SK-N-SH (cell line): ENCODE measurements at places on chromosomes 12 and 14. TPM values are rescaled to one million over a fixed set of nuclear protein-coding genes. Genes with fewer than 3 reads are reported as not detected.
A peak's percentile ranks its signal among the peaks of the same experiment; 100 is the strongest.

- no peak for DNase-seq
- H3K36me3 ChIP-seq, result no peaks in the 10 kb centered on the region
- H3K4me1 ChIP-seq, result no peaks in the 10 kb centered on the region; the same call in 1 of the 2 replicates
- H3K27me3 ChIP-seq, result no peaks in the 10 kb centered on the region
These were observed 116.0 kb downstream of the PRICKLE1 start for GRCh38 chr12:42473561-42473960.

- DNase-seq, result peak; percentile 72
- H3K4me3 ChIP-seq, result no peak overlapping the region
- peaks cover 14% of the 10 kb centered on the region for H3K4me1 ChIP-seq
- no peaks in the 10 kb centered on the region for H3K27me3 ChIP-seq
- 0 out of 2 replicates have a peak overlapping the region, but pooled peaks have one; percentile 17 for H3K27ac ChIP-seq
These were observed 17.2 kb downstream of the REM2 start for GRCh38 chr14:22900081-22900799.

GRCh38 chr12:53097564-53098353, at the start of gene IGFBP6:
TSS of gene IGFBP6 (plus strand) at chr12:53097667. CDS start at chr12:53097718, 51 bp downstream.
- DNase-seq, result peak; percentile 91
- H3K4me1 ChIP-seq, result peaks cover 21% of the 10 kb centered on the region; the same call in 1 of the 2 replicates
- H3K27ac ChIP-seq, result peak within 1 kb of the TSS; percentile 90
- H3K27me3 ChIP-seq, result no peaks in the 10 kb centered on the region
- H3K36me3 ChIP-seq, result peaks cover 8% of the 10 kb centered on the region
- peak within 1 kb of the TSS; percentile 62 for H3K4me3 ChIP-seq

GRCh38 chr12:31363416-31363809, 37.5 kb upstream of the SINHCAF start:
- no peaks in the 10 kb centered on the region for H3K4me1 ChIP-seq
- no peaks in the 10 kb centered on the region for H3K27me3 ChIP-seq
- H3K36me3 ChIP-seq, result no peaks in the 10 kb centered on the region
- no peak for DNase-seq
- no peak overlapping the region for H3K27ac ChIP-seq

DNA sequence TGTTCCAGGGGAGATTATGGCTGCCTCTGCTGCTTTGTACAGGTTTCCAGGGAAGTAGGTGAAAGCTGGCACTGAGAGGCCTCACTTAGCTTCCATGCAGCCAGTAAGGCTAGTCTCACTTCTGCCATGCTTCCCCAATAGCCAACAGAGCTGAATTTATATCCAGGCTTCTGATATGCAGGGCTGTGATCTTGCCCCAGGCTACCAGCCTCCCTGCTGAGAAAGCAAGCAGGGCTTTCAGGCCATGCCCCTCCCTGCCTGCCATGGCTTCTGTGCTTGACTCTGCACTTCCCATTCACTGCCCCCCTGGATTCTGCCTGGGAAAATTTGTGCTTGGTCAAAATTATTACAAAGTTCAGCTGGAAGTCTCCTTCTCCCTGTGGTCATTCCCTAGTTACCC, 302.1 kb upstream of the FBXO33 start:
- H3K4me1 ChIP-seq, result no peaks in the 10 kb centered on the region
- H3K27ac ChIP-seq, result no peak overlapping the region
- no peaks in the 10 kb centered on the region for H3K36me3 ChIP-seq
- no peak for DNase-seq

DNA sequence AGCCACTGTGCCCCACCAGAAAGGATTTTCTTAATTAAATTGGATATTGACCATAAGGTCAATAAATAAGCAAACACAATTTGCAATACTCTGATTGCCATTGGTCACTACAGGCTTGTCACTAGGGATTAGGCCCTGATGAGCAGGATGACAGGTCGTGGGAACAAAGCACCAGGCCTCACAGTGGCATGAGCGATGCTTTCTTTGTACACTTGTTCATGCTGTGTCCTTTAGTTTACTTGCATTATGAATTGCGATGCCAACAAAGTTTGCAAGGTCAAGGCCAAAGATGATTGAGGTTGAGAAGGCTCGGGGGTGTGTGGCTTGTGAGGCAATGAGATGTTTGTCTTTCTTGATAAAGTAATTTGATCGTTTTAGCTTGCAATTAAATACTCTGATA, 136.0 kb downstream of the TTC8 start:
- H3K27ac ChIP-seq, result no peak overlapping the region
- H3K27me3 ChIP-seq, result no peaks in the 10 kb centered on the region
- H3K4me3 ChIP-seq, result no peak overlapping the region
- H3K36me3 ChIP-seq, result no peaks in the 10 kb centered on the region
- no peak for DNase-seq

DNA sequence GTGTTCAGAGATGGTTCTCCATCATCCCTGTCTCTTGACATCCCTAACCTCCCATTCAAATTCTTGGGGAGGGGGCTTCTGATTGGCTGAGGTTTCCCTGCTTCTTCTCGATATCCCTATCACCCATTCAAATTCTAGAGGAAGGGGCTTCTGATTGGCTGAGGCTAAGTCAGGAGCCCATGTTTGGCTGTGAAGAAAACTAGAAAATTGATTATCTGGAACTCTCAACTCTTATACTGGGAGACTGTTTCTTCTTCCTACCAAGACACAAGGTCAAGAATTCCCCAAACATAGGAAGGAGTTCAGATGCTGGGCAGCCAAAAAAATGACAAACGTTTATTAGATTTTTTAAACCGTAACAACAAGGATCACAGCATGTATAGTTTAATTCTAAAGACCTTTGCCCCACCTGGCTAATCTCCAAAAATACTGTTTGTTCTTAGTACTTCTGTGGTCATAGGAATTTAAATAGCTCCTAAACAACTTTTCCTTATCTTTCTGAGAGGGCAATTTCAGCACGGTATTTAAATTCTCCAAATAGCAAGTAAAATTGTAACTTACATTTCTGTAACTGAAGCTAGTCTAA, 26.4 kb downstream of the SPIC start:
- no peak overlapping the region for H3K4me3 ChIP-seq
- H3K36me3 ChIP-seq, result no peaks in the 10 kb centered on the region
- no peak for DNase-seq
- no peaks in the 10 kb centered on the region; the same call in none of the 2 replicates for H3K27me3 ChIP-seq
- no peak overlapping the region for H3K27ac ChIP-seq
- H3K4me1 ChIP-seq, result no peaks in the 10 kb centered on the region

Gene INSM2
- polyA plus RNA-seq, result 0.15 and 0.67 TPM in 2 replicates

DNA sequence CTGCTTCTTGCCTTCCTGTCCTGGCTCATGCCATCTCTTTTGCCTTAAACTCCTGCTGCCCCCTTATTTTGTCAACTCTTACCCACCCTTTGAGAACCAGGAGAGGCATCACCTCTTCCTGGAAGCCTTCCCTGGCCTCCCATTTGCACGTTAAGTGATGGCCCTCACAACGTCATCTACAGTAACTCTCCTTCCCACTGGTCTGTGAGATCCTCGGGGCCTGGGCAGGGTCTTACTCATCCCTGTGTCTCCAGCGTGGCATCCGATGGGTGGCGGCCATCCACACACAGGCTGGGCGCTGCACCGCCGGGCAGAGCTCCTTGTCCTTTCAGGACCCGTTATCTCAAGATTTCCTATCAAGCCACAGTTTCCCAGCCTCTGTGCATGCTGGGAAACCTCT, 16.8 kb upstream of the CACNA2D4 start:
- H3K27ac ChIP-seq, result no peak overlapping the region
- H3K4me3 ChIP-seq, result no peak overlapping the region
- H3K36me3 ChIP-seq, result peaks cover 15% of the 10 kb centered on the region; the same call in 1 of the 2 replicates

Gene TMEM119
- 25.7 and 28.2 TPM in 2 replicates for polyA plus RNA-seq

Gene KRT83
- polyA plus RNA-seq, result 0.03 TPM in 1 of 2 replicates, not detected in the other

GRCh38 chr12:104622928-104623327, 166.2 kb downstream of the CHST11 start:
- no peak for DNase-seq
- H3K27ac ChIP-seq, result no peak overlapping the region
- H3K27me3 ChIP-seq, result no peaks in the 10 kb centered on the region

Gene CLEC2B
- not detected in 2 replicates for polyA plus RNA-seq

Gene NEDD8
- polyA plus RNA-seq, result 465 and 534 TPM in 2 replicates

- no peak overlapping the region for H3K4me3 ChIP-seq
- H3K27me3 ChIP-seq, result no peaks in the 10 kb centered on the region
- no peak overlapping the region for H3K27ac ChIP-seq
- peak; percentile 55 for DNase-seq
These were observed 96.9 kb upstream of the FGD4 start for GRCh38 chr12:32302218-32303173.

DNA sequence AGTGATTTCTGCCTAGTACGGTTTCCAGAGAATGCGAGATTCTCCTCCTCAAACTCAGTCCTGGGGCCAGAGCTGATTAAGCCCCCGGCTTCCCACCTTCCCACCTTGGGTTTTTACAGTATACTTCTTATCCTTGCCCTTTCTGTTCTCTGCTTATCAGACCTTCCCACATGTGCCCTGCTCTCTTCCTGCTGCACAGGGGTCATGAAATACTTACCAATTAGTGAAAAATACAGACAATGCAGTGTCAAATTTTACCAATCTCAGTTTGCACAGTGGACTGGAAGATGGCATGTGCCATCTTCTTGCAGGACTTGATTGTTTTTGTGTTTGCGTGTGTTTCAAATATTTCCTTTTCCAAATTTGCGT, 14.7 kb downstream of the SUSD6 start:
- no peak overlapping the region for H3K27ac ChIP-seq
- no peak overlapping the region for H3K4me3 ChIP-seq
- DNase-seq, result no peak
- no peaks in the 10 kb centered on the region for H3K36me3 ChIP-seq
- H3K27me3 ChIP-seq, result no peaks in the 10 kb centered on the region

DNA sequence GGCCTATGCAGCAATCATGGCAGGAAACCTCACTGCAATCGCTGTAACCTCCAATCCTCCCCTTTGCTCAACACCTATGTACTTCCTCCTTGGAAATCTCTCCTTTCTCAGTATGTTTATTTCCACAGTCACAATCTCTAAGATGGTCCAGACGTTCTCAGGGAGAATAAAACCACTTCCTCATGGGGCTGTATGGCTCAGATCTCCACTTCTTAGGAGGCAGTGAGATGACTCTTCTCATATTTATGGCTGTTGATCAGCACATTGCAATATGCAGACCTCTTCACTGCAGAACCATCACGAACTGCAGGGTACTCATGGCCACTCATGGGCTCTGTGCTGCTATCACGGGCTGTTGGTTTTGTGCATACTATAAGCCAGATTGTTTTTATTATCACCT, 17.1 kb upstream of the OR4K17 start:
- H3K4me3 ChIP-seq, result no peak overlapping the region
- H3K36me3 ChIP-seq, result no peaks in the 10 kb centered on the region
- no peak overlapping the region for H3K27ac ChIP-seq
- no peaks in the 10 kb centered on the region for H3K4me1 ChIP-seq
- H3K27me3 ChIP-seq, result no peaks in the 10 kb centered on the region

GRCh38 chr12:19572920-19573558, 133.7 kb downstream of the AEBP2 start:
- no peak overlapping the region for H3K4me3 ChIP-seq
- no peak overlapping the region for H3K27ac ChIP-seq
- DNase-seq, result peak; percentile 15
- no peaks in the 10 kb centered on the region for H3K36me3 ChIP-seq
- peaks cover 30% of the 10 kb centered on the region for H3K4me1 ChIP-seq

DNA sequence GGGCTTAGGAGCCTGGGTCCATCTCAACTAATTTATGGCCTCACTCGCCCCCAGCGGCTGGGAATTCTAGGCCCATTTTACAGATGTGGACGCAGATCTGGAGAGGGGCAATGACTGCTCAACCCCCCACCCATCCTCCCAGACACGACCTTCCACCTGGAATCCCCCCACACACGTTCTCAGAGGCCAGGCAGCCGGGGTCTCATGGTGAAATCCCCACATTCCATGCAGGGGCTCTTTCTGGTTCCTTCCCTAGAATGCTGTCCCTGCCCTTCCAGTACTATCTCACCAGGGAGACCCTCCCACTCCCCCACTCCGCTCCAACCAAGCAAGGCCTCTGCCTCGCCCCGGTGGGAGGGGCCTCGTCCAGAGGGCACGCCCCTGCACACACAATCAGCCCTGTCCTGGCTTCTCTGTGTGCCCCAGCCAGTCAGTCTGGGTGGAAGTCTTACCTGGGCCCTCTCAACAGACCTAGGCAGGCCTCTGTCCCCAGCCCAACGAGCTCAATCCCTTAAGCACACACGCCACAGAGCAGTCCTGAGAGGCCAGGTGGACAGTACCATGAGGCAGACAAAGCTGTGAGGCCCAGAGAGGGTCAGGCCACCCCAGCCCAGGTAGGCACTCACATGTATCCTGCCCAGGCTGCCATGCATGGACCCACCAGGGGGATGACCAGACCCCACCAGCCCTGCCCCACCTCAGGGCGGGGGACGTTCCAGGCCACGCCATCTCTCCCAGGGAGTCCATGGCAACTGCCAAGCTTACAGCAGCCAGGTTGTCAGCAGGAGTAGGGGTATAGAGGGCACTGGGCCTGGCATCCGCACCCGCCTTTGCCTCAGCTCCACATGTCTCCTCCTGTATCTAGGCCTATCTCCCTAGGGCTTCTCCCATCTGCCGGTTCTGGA, 1.3 kb upstream of the ANKRD9 start:
- H3K4me1 ChIP-seq, result no peaks in the 10 kb centered on the region
- DNase-seq, result no peak
- no peak overlapping the region for H3K27ac ChIP-seq
- no peaks in the 10 kb centered on the region for H3K27me3 ChIP-seq

GRCh38 chr12:54249489-54249888, 30.4 kb downstream of the CBX5 start:
- no peak for DNase-seq
- H3K4me3 ChIP-seq, result no peak overlapping the region
- no peaks in the 10 kb centered on the region for H3K4me1 ChIP-seq
- H3K27me3 ChIP-seq, result no peaks in the 10 kb centered on the region

DNA sequence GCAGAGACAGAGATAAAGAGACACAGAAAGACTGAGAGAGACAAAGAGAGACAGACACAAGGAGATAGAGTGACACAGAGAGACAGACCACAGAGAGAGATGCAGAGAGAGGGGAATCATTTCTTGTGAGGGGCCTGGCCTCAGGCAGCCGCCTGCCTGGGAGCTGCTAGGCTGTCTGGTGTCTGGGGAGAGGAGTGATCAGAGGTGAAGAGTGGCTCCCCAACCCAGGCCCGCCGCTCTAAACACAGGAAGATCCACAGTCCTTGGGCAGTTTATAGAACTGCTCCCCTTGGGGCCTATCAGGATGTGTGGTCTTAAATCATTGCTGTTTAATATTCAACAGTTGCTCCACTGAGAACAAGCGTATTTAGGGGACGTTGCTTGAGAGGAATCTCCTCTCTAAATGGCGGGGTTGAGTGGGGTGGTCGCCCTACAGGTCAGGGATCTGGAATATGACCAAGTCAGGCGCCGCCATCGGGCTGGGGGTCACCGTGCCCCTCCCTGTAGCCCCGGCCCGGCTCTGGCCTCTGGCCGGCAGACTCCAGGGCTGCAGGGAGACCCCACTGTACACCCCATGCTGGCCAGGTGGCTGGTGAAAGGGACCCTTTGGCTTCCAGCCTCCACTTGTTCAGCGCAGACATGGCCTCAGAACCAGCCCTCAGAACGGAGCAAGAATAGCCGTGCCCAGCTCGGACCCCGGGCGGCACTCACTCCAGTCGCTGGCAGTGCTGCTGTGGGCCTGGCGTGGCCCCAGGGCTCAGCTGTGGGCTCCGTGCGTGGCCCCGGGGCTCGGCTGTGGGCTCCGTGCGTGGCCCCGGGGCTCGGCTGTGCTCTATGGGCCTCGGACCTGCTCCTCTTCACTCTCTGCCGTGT, 89.4 kb downstream of the GALNT9 start:
- peaks cover 34% of the 10 kb centered on the region for H3K27me3 ChIP-seq
- H3K4me1 ChIP-seq, result no peaks in the 10 kb centered on the region
- no peak overlapping the region for H3K27ac ChIP-seq

- no peaks in the 10 kb centered on the region for H3K36me3 ChIP-seq
- DNase-seq, result peak; percentile 13
- H3K27ac ChIP-seq, result no peak overlapping the region
- H3K27me3 ChIP-seq, result no peaks in the 10 kb centered on the region
These were observed 98.3 kb downstream of the UNC79 start for GRCh38 chr14:93528884-93529558.
